ENCODE measurements at places on chromosomes 5 and 9.

DNA sequence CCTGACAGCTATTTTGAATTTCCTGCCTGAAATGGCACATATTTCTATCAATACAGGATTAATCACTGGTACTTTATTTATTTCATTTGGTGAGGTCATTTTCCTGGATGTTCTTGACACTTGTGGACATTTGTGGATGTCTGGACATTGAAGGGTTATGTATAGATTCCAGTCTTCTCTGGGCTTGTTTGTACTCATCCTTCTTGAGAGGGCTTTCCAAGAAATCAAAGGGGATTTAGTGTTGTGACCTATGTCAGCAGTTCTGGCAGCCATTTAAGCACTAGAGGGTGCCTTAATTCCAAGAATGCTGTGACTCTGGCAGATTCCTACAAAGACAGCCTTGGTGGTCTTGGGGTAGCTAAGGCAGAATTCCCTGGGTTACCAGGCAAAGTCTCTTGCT, 259.7 kb downstream of the CSNK1G3 start:
- no peak for DNase-seq

DNA sequence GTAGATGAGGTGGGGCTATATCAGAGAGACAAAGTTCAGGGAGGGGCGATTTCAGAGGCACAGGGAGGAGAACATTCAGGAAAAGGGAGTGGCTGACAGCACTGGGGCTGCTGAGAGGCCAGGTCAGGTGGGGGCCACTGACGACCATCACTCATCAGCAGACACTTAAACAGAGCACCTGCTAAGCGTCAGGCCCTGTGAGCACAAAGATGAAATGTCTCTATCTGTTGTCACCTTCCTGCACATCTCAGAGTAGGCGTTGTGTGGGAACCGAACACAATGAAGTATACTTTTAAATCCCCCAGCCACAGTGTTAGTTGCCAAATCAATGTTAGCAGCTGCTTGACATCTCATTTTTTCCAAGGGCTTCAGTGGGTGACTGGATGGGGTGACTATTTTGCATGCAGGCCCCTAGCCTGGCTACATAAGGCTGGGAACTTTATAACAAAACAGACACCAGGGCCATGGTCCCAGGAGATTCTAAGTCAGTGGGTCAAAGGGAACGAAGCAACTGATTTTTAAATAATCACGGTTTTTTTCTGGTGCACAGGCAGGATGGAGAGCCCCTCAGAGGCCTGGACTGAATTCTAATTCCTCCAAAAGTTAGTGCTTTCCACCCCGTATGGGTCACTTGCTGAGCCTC, 31.1 kb upstream of the ANKRD18A start:
- no peak for DNase-seq

GRCh38 chr9:89419978-89420394, 77.9 kb downstream of the SEMA4D start:
- no peak for DNase-seq

DNA sequence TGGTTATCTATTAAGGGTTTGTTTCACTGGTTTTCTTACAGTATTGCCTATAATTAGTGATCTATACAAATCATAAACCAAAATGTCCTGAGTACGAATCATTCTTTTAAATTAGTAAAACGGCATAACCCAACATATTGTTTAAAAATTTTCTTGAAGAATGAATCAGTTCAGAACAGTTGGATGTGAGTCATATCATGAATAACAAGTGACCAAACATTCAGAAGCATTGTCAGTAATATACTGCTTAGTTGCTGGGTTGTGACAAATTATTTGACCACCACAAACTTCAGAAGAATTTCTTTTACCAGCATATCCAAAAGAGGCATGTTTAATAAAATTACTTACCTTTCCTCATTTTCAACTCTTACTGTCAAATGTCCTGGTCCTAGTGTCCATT, 111.2 kb downstream of the UNC13B start:
- DNase-seq = no peak

DNA sequence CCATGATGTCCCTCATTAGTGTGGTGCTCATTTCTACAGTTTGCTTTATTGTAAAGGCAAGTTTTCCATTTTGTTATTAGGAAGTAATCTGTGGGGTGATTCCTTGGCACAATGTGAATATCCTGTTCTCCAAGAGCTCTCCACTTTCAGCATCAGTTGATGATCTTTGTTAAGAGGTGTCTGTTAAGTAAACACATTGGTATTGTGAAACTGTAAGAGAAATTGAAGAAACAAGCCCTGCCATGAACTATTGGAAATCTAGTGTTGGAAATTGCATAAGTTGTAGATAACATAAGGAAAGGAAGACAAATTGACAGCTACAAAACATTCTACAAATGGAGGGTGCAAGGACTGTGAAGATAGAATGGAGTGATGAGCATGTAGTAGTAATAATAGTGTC, 17.2 kb downstream of the RNF14 start:
- no peak for DNase-seq

GRCh38 chr9:116952436-116952810, 265.3 kb downstream of the TRIM32 start:
- DNase-seq = no peak

- no peak for DNase-seq
These were observed 105.9 kb upstream of the CDKN2B start for GRCh38 chr9:22114956-22115355.

DNA sequence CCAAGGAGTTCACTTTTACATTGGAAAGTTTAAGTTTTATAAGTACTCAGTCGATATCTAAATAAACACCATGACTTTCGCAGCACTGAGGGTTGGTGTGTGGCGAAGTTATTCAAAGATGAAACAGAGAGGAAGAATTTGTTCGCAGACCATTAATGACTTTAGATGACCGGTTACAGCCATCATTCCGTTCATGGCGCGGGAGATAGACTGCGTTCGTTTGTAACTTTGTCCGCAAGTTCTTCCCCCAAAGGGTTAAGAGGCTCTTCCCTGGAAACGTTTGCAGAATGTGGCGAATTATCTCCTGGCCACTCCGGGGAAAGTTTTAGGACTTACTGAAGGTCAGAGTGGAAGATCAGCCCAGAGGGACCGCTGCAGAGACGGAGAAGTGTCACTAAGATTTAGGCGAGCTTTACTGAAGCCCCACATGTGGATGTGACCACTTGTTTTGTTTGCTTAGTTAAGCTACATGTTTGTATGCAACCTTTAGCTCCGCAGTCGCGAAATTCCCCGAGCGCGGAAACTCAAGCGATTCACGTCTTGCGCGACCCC, 2.2 kb upstream of the FOXD1 start:
- DNase-seq = no peak

DNA sequence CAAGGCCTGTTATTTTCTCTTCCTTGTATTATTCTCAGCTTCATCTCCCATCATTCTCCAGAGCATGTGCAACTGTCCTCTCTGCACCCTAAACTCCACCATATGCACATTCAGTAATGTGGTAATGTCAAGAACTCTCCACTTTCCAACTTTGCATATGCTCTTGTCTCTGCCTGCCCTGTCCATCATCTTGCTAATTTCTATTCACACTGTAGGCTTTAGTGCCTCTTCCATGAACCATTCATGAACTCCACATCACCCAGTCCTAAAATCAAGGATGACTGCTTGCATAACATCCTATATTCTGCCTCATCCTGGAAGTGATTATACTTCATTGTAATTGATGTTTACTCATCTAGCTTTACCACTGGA, 354.8 kb downstream of the PDE4D start:
- no peak for DNase-seq

DNA sequence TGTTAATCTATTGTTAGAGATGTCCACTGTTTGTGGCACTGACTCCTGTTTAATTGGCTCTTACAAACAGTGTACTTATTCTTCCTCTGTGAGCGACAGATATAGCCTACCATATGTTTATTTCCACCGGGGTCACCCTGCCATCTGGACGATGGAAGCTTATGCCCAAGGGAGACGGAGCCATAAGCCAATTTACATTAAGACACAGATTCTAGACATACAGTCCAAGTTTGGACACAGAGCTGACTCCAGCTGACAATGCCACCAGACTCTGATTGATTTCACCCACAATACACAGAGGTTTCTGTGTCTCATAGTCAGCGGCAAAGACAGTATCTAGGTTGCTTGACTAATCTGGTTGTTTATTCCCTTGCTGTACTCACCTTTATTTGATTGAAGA, 198.9 kb downstream of the ENC1 start:
- no peak for DNase-seq

DNA sequence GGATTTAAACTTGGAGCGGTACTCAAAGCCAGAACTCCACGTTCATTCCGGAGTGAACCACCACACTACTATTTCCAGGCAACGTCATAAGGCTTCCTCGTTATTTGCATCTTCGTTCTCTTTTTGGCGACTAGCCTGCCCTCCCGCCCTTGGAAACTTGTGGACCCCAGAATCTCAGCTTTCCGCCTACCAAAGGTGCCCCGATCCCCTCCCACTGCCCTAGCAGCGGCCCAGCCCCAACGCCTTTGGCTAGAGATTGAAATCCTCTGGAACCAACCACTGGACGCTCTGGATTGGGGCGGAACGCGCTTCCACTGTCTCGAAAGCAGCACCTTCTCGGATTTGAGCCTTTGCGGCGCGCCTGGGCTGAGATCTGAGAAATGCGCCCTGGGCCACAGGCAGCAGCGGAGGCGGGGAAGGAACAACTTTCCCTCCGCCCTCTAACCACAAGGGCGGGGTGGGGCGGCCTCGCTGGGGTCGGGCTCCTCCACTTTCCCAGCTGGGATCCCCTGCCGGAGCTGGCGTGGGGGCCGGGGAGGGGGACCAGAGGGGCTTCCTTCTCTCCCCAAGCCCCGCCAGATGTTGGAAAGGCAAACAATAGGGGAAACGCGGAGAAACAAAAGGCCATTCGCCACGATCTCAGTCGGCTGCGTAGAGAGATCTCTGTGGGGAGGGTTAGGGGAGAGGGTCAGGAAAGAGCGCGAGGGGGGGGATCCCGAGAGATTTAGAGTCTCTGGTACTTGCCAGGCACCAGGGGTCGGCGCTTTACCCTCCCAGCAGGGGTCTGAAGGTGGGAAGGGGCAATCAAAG, 1.3 kb downstream of the MOB3B start:
- no peak for DNase-seq

GRCh38 chr5:142829801-142830220, 59.6 kb downstream of the ARHGAP26 start:
- DNase-seq = no peak

GRCh38 chr9:4280605-4281004, 19.3 kb downstream of the GLIS3 start:
- no peak for DNase-seq

GRCh38 chr5:135483254-135483653, 31.1 kb upstream of the TIFAB start:
- no peak for DNase-seq

GRCh38 chr5:61416420-61416819, 84.4 kb downstream of the ZSWIM6 start:
- DNase-seq = no peak

DNA sequence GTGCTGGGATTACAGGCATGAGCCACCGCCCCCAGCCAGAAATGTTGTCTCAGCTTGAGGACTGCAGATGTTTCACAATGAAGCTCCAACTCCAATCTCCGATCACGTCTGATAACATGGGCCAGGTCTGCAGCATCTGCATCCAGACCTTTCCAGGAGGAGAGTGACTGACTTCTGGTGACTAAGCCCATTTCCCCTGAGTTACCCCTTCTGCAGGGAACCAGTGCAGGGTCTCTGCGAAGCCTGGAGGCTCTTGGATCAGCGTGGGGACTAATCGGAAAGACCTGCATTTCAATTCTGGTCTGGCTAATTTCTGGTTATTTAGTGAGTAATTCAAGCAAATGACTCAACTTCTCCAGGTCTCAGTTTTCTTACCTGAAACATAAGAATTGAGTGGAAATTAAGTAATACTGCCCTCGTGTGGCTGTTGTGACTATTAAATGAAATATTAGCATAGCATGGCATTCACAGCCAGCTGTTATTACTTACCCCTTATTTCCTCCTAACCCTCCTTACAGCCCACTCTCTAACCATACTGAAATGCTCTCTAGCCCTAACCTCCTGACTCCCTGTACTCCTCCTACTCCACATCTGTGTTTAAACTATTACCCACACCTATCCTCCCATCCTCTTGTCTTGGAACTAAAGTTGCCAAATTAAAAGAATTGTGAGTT, 2.2 kb upstream of the GNPDA1 start:
- DNase-seq = no peak

- no peak for DNase-seq
These were observed at the start of gene CARD19 for GRCh38 chr9:93096131-93096802. Gene CARD19 (plus strand): TSS chr9:93096217. CDS start chr9:93096346, 129 bp downstream.

DNA sequence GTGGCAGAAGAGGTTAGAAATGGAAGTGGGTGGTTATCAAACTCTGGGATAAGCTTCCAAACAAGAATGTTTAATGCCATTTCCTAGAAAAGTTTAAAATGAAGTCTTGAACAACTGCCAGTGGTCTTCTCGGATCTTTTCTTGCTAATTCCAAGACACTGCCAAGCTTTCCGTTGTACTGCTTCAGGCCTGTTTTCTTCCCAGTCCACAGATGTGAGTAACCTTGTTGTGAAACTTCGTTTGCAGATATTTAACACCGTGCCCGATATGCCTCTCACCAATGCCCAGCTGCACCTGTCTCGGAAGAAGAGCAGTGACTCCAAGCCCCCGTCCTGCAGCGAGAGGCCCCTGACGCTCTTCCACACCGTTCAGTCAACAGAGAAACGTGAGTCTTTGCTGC, 269.8 kb downstream of the NR3C1 start:
- no peak for DNase-seq

DNA sequence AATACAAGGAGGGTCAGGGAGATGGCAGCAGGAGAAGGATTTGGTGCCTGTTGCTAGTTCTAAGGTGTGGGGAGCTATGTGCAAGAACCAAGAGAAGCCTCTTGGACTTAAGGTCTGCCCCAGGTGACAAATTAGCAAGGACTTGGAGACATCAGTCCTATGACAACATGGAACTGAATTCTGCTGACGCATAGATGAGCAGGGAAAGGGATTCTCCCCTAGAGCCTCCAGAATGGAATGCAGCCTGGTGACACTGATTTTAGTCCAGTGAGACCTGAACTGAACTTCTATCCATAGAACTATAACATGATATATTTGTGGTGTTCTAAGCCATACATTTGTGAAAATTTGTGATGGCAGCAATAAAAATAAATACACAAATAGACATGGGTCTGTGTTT, 215.6 kb downstream of the ESM1 start:
- DNase-seq = no peak

DNA sequence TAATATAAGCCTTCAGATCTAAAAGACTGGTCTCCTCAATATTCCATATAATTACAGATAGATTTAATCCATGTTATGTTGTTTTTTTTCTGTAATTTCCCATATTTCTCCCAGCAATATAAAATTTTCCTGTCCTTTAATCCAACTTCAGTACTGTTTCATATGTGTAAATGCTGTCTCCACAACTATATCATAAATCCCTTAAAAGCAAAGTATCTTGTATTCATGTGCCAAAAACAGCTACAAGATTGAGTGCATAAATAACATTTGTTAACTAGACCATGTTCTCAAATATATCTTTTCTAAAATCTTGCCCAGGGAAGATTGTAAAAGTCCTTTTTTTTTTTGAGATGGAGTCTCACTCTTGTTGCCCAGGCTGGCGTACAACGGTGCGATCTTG, 35.0 kb upstream of the PDCL start:
- DNase-seq = no peak

DNA sequence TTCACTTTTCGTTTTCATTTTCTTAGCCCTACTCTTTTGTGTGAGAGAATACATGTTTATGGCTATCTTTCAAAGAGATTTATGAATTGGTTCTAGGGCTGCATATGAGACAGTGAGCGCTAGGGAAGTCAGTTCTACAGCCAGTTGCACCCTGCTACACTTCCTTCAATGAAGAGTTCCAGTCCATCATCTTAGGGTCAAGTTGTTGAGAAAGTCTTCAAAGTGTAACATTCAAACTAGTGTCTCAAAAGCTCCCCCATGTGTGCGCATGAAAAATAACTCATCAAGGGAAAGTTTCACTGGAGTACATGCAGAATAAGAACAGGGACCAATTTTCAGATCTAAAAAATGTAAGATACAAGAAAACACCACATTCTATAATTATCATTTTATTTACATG, 317.2 kb downstream of the DEPDC1B start:
- peak; percentile 0 for DNase-seq
